NCI-H2171 treated with DMSO at 0.1 percent for 48 hours (cell line): ENCODE measurements at places on chromosomes 5 and 9.

GRCh38 chr5:33832404-33833236 is 59.2 kb downstream of the ADAMTS12 start:
- DNase-seq: no peak

DNA sequence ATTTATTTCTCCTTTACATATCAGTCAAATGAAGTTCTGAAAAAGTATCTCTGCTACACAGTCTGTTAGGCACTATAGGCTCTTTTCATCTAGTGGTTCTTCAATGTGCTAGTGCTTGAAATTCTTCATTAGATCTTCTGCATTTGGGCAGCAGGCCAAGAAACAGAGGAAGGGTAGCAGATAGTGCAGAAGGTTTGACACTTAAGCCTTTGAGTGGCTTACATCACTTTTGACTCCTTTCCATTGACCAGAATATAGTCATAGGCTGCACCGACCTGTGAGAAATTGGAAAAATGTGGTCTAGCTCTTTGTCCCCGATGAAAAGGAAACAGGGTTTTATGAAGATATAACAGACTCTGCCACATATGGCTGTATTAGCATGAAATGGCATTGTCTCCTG is 459.5 kb upstream of the PTGER4 start:
- DNase-seq: no peak

- DNase-seq: peak; percentile 71
Measured at GRCh38 chr9:117245175-117245829, 169.6 kb downstream of the ASTN2 start.

- no peak for DNase-seq
Measured at GRCh38 chr5:174687503-174687902, 36.9 kb upstream of the MSX2 start.

GRCh38 chr9:76521906-76522305 is 62.9 kb downstream of the GCNT1 start:
- DNase-seq: no peak

DNA sequence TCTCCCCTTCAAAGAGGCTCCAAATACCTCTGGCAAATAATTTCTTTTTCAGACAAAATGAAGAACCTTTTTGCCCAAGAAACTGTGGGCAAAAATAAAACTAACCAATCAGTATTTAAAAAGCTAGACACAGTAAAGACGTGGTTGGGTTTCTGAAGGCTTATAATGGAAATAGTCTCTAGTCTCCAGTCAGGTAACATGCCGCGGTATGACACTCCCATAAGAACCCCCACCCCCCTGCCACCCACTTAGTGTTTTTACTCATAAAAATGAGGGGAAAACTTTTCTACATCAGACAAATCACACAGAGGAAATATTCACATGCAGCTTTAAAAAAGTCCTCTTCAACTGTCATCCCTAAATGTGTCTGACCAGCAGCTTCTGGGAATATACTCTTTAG is 105.3 kb downstream of the THBS4 start:
- no peak for DNase-seq
